ENCODE measurements at places on chromosomes 7 and 10.

GRCh38 chr7:31735991-31736982 is 49.3 kb downstream of the PPP1R17 start:
- DNase-seq: peak; percentile 81

DNA sequence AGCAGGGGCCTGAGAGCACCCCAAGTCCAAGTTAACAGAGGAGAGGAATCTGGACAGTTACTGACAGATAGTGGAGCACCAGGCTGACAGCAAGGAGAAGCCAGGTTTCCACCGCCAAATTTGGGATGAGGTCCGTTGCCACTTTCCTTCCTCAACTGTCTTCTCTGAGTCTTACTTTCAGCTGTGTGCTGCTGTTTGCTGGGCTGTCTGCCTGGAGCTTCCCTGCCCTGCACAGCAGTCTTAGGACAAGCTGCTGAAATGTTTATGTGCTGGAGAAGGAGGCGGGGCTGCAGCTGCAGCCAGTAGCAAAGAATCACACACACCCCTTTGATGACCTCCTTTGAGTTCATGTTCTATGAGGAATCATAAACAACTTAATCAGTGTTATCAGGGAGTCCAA is 17.4 kb upstream of the CYP3A7 start:
- DNase-seq: no peak

DNA sequence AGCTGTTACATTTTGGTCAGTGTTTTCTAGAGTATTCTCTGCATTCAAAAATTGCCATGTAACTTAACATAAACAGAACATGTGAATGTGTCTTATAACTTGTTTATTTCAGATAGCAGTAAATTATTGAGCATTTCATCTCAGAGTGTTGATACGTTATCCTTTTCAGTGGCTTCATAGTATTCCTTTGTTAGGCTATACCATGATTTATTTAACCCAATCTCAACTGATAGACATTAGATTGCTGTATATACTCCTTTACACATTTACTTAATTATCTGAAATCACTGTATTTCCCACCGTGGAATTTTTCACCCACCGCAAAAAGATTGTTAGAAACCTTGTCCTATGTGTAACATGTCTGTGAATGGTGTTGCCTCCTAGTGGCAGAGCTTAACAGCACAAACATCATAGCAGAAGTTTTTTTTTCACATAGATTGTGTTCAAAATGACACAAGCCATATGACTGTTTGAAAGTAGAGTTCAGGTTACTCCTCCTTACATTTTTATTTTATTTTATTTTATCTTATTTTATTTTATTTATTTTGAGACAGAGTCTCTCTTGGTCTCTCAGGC is 21.4 kb downstream of the SLF2 start:
- DNase-seq: peak; percentile 51

- no peak for DNase-seq
Measured at GRCh38 chr7:150402671-150403321, 23.7 kb downstream of the ZNF775 start.

GRCh38 chr10:31961277-31962074 is 32.8 kb upstream of the ARHGAP12 start:
- no peak for DNase-seq

DNA sequence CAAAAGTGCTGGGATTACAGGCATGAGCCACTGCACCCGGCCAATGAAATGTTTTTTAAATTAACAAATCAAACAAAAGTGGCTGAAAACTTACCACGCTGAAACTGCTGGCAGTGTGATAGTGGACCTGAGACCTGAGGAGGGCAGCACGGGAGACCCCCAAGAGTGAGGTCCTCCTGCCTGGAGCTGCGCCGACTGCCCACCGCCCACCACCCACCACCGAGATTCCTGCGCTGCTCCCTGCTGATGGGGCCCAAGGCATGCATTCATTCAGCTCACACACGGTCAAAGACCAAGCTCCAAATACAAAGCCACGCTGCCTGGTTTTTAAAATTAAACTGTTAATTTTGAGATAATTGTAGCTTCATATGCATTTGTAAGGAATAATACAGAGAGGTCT is 16.4 kb upstream of the LARP4B start:
- no peak for DNase-seq

- no peak for DNase-seq
Measured at GRCh38 chr10:129531969-129532660, 65.1 kb downstream of the MGMT start.

DNA sequence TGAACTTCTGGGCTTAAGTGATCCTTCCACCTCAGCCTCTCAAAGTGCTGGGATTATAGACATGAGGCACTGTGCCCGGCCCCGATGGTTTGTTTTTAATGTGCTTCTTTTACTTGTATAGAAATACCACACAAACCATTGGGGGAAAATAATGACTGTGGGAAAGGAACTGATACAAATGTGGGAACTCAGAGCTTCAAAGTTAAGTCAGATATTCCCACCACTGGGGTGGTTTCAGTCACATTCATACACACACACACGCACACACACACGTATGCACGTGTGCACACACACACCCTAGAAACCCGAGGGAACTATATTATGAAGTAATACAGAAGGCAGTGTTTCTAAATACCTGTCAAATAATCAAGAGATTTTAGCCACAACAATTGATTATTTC is 17.0 kb downstream of the CPA4 start:
- DNase-seq: no peak

GRCh38 chr10:94591461-94592205 is 46.0 kb downstream of the HELLS start:
- no peak for DNase-seq

- DNase-seq: no peak
Measured at GRCh38 chr10:53075469-53075868, 302.9 kb upstream of the MBL2 start.

GRCh38 chr10:44906486-44906885 is 4.7 kb upstream of the TMEM72 start:
- no peak for DNase-seq

DNA sequence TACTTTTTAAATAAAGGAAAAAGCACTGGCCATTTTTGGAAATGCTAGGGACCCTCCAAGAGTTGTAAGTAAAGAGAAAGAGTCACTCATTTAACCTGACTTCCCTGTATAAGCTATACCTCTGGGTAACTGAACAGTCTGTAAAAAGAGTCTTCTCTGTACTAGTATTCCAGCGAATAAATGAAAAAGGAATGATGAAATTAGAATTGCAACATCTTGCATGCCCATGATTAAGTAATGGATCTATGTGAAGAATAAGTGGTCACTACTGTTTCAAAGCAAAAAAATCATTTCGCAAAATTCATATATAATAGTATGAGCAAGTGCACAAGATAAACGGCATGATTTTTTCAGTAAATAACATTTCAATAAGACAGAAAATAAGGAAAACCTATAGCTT is 116.8 kb downstream of the ZFAND4 start:
- no peak for DNase-seq

- no peak for DNase-seq
Measured at GRCh38 chr10:59805014-59805413, 51.8 kb upstream of the MRLN start.

GRCh38 chr10:111822661-111823060 is 360.9 kb downstream of the GPAM start:
- DNase-seq: no peak

GRCh38 chr10:32005050-32005449 is 51.2 kb downstream of the KIF5B start:
- peak; percentile 78 for DNase-seq

DNA sequence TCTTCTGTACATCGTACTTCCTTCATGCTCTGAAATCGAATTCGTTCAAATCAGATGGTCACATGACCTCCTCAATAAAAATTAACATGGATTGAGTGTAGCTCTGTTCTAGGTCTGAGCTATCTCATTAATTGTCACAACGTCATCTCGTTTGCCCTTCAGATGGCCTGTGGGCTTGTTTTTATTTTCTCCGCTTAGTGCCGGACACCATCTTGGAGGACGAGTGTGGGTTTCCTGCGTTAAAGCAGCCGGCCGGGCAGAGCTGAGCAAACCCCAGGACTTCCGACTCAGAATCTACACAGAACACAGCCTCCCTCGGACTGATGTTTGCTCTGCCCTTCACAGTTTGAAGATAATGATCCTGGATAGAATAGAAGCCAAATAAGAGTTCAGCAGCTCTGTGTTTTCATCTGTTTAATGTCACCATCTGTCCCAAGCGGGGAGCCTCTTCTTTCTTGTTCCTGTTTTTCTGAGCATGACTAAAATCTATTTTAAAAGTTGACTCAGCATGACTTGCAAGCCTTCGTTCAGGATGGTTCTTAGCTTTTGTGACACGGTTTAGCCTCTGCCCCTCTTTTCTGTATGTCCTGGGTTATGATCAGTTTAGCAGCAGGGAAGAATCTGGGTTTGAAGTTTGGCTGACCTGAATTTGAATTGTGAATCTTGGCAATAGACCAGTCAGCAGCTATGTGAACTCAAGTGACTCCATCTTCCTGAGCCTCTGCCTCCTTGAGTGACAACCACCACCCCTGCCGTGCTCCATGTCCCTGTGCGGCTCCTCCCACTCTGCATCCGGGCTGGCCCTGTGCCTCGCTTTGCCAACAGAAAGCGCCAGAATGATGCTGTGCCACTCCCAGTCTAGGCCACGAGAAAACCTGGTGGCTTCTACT is 30.6 kb upstream of the GALNTL5 start:
- peak; percentile 51 for DNase-seq

GRCh38 chr7:136976504-136977251 is 108.2 kb downstream of the CHRM2 start:
- DNase-seq: no peak

- no peak for DNase-seq
Measured at GRCh38 chr7:85602196-85602595, 415.3 kb upstream of the SEMA3D start.

DNA sequence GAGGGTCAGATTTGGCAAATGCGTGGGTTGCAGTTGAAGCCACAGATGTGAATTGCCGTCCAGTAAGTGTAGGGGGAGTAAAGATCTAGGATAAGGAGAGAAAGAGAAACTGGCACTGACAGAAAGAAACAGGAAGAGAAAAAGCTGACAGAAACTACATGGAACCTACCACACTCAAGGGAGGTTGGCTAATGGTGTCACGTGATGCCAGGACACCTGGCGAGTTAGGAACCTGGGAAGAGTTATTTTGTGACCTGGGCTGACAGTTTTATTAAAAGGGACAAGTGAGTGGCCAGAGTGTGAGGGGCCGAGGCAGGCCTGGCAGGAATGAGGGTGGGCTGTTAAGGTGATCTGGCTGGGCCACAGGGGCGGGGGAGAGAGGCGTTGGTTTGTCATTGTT is 188.7 kb downstream of the ADARB2 start:
- no peak for DNase-seq

DNA sequence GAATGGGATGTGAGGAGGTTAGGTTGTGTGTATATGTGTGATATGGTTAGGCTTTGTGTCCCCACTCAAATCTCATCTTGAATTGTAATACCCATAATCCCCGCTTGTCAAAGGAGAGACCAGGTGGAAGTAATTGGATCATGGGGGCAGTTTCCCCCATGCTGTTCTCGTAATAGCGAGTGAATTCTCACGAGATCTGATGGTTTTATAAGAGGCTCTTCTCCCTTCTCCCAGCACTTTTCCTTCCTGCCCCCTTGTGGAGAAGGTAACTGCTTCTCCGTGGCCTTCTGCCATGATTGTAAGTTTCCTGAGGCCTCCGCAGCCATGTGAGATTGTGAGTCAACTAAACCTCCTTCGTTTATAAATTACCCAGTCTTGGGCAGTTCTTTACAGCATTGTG is 47.3 kb downstream of the NPVF start:
- no peak for DNase-seq

- DNase-seq: no peak
Measured at GRCh38 chr10:107498983-107499382, 334.5 kb upstream of the SORCS1 start.

- no peak for DNase-seq
Measured at GRCh38 chr7:140176122-140176701, 571 bp downstream of the KDM7A start.

DNA sequence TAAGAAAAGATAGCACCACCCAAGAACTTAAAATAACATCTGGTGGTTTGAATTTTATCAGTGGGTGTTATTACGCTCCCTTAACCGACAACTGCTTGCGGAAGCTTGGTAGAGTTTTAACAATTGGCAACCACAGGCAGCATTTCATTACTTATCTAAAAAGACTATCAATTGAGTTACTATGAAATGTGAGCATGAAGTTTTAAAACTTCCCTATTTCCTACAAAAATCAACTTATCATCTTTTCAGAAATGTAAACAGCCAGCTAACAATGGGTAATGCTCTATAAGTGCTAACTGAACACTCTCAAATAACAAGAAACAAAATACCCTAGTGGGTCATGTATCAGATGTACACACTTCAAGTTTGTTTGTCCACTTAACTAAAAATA is 68.8 kb downstream of the OSBPL3 start:
- peak; percentile 74 for DNase-seq

DNA sequence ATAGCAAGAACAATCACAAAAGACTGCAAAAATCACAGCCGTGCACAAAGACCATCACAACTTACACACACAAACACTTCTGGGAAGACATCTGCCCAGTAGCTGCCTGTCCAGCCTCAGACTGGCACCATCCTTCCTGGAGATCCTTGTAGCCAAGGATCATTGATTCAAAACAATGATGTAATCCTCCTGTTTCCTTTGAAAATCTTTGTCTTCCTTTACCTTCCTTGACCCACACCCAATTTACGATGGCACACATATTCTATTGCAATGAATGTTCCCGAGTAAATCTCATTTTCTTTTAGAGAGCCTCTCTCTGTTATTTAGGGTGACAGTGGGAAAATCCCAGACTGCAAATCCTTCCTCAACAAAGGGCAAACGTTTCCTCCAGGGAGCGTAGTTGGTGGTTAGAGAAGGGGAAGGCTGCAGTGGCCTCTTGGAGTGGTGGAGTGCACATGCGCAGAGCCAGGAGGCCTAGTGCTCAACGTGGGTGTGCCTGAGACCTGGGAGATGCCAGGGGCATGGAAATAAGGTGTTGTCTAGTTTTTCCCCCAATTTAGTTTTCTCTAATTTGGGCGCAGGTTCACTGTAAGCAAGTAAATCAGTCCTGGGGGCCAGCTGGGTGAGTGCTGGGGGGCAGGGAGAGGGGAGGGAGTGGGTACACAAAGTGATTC is 3.1 kb upstream of the INPP5A start:
- no peak for DNase-seq

DNA sequence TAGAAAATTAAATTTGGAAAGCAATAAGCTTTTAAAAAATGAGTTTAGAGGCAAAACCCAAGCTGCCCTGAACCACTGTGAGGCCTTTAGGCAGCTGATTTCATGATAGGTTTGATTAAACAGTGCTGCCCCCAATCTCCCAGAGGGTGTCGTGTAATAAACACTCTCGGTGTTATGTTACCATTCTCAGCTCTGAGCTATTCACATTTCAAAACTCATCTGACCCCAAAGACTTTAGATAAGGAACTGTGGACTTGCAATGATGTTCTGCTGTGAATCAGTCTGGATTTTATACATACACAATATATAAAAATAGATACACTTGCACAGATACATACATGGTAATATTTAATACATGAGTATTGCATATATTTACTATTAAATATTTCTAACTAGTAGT is 120.4 kb downstream of the MALRD1 start:
- DNase-seq: no peak

GRCh38 chr7:33979807-33980355 is 74.5 kb downstream of the BMPER start:
- DNase-seq: no peak

DNA sequence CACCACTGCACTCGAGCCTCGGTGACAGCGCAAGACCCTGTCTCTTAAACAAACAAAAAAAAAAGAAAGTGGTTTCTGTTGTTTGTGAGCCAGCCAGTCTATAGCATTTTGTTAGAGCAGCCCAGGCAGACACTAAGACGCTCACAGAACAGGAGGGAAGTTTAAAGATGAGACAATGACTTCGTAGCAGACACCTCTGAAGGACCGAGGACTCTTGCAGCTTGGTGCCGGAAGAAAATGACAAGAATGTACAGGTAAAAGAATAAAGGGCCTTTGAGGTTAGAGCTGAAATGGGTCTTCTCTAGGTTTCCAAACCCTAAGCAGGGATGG is 39.7 kb downstream of the MACROH2A2 start:
- no peak for DNase-seq

GRCh38 chr10:13440185-13441061 is 88.4 kb downstream of the BEND7 start:
- peak; percentile 76 for DNase-seq

Data from Karpas-422 (cell line).